ENCODE measurements at places on chromosomes 7 and 10. TPM values are rescaled to one million over a fixed set of nuclear protein-coding genes. Genes with fewer than 3 reads are reported as not detected.

The ZNF680 gene
- total RNA-seq, result 8.8 TPM

The NPTX2 gene
- 3.3 TPM for total RNA-seq

The ANKIB1 gene
- 65.0 TPM for total RNA-seq

The PBLD gene
- 4.4 TPM for total RNA-seq

The HOXA5 gene
- 1.2 TPM for total RNA-seq

The HOXA6 gene
- total RNA-seq, result 1.4 TPM

The PAPSS2 gene
- total RNA-seq, result 160 TPM

The GDF2 gene
- not detected for total RNA-seq

The ELN gene
- 82.6 TPM for total RNA-seq

Data from smooth muscle cell of the pulmonary artery (primary cell).